ENCODE measurements at places on chromosomes 5 and 9. TPM values are rescaled to one million over a fixed set of nuclear protein-coding genes. Genes with fewer than 3 reads are reported as not detected.

- DNase-seq, result no peak
Observed at GRCh38 chr5:89236900-89237299, 353.9 kb upstream of the MEF2C start.

DNA sequence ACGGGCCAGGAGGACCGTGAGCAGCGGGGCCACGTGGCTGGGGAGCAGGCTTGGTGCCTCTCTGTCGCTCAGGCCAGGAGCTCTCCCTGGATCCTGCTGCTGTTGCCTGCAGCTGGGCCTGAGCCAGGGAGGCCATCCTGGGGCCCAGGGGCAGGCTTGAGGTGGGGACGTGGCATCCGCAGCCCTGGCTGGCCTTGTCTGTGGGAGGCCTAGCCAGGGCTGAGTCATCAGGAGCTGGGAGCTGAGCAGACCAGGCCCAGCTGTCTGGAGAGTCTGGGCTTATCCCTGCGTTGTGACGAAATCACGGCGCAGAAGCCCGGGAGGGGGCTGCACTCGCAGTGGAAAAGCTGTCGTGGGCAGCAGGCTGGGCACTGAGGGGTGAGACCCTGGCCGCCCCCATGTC is 138.8 kb upstream of the COL5A1 start:
- DNase-seq, result peak; percentile 97

- no peak for DNase-seq
Observed at GRCh38 chr5:16707869-16708192, 91.0 kb upstream of the RETREG1 start.

DNA sequence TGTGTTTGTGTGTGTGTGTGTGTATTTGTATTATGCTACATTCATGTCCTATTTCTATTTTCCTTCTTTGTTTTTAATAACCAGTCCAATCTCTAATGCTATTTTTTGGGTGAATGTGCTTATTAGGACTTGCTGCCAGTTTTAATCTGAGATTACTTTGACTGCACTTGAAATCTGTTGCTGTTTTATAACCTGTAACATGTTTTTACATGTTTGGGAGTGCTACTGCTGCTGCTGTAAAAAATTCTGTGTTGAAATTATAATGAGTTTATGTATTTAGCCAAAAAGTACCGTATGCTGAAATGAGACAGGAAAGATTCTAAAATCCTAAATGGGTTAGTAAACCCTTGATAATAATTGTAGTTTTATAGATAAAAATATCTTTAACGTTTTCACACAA is 104.7 kb upstream of the SSBP2 start:
- DNase-seq, result no peak

- no peak for DNase-seq
Observed at GRCh38 chr5:67363963-67364362, 167.4 kb upstream of the CD180 start.

The AQP3 gene
- not detected for total RNA-seq

- DNase-seq, result no peak
Observed at GRCh38 chr5:21831145-21831787, 1021.9 kb downstream of the CDH12 start.

- no peak for DNase-seq
Observed at GRCh38 chr5:57671371-57671770, 188.8 kb upstream of the ACTBL2 start.

- no peak for DNase-seq
Observed at GRCh38 chr9:12760758-12761157, 14.1 kb upstream of the LURAP1L start.

DNA sequence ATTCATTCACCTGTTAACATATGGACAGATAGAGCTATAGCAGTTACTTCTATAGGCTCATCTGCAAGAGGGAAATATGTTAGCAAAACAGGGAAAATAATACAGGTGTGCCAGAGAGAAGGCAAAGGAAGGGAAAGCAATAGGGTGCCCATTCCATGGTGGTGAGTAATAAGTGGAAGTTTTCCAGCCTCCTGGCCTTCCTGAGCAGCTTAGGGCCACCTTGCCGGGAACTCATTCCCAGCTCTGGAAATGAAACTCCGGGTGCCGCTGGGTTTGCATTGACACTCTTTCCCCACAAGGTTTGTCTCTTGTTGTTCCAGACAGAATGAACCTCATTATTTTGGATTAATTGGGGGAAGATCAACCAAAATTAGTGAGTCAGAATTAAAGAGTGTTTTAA is 58.4 kb downstream of the SLC1A3 start:
- no peak for DNase-seq

The MAP1B gene
- 195 TPM for total RNA-seq

The NIPAL4 gene
- not detected for total RNA-seq

DNA sequence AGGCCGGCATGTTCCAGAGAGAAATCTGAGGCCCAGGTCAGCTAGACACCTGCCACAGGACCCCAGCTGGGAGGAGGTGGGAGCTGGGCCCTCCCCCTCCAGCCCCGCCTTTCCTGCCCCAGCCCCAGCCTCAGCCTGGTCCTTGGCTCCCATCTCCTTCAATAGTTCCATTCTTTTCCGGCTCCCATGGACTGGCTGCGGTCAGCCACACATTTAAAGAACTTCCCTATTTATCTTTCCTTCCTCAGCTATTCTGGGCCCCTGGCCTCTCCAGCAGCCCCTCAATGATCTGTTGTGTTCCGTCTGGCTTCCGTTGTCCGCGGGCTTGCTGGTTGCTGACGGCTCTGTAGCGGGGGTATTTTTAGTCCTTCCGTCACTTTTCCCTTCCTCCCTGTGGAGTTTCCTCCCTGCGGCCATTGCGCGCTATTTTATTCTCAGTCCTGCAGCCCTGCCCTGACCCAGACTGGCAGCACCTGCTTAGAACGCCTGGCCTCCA is 73.8 kb downstream of the AMBP start:
- DNase-seq, result peak; percentile 23

The PTPN3 gene
- total RNA-seq, result 4.8 TPM

DNA sequence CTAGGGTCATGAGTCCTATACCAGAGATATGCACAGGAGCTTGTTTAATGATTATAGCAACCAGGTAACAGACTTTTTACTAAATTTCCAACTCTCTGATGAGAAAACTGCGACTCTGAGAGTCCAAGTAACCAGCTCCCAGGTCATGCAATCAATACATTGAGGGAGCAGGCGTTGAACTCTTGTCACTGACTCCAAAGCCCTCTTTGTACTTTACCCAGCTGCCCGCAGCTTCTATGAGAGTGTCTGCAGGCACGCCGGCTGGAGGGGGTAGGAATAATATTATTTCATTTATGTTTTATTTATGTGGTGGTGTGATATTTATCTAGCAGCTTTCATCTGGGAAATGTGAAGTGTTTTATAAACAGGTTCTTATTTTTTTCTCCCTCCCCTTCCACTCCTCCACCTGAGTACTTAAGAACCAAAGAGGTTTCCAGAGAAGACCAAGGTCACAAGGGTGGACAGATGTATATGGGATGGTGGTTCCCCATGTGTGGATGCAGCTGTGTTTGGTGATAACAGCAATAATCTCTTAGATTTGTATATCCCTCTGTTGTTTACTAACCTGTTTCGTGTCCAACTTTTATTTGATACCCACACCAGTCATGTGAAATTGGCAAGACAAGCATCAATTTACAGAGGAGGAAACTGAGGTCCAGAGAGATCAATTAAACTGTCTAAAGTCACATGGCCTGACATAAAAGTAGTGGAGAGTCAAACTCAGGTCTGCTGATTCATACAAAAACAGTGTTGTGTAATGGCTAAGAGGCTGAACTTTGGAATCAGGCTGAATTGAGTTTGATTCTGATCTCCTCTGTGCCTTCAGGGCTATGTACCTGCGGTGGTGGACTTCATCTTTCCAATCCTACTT is 140.2 kb upstream of the TRIM32 start:
- DNase-seq, result no peak

GRCh38 chr5:9358961-9359685 is 186.8 kb downstream of the SEMA5A start:
- peak; percentile 87 for DNase-seq

The SHB gene
- total RNA-seq, result 12.1 TPM

GRCh38 chr5:55600497-55601203 is 65.9 kb upstream of the PLPP1 start:
- DNase-seq, result no peak

The FBP2 gene
- total RNA-seq, result not detected

The SLC23A1 gene
- not detected for total RNA-seq

DNA sequence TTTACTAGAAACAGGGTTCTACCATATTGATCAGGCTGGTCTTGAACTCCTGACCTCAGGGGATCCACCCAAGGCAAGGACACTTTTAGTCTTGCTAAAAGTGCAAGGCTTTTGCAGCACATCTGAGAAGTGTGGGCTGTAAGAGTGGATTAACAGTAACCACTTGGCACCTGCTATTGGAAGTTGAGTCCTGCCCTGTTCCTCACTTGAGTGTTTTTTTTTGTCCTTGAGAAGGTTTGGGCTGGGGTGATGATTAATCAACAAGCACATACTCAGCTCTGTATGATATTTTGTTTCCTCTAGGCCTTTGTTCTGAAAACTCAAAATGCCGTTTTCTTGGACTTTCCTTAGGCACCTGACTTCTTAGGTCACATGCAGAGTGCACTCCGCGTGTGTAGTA is 37.4 kb downstream of the SNX30 start:
- DNase-seq, result no peak

DNA sequence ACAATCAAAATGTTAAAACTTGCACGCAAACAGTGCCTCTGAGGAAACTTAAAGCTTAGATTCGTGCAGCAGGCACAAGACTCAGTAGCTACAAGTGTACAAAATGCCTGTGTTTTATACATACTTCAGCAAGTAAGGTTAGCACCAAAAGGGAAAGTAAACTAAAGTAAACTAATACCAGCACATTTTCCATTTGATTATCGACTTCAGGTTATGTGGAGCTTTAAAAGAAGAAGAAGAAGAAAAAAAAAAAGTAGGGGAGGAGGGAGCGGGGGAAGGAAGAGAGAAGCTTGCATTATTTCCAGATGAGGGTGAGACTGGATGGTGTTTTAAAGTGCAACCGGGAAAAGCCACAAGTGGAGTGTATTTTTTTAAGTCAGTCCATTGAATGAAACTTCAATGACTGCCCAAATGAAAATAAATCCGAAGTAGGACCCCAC is 596 bp upstream of the ADAMTS6 start:
- no peak for DNase-seq

The PKD2L2 gene
- not detected for total RNA-seq

The PFN3 gene
- not detected for total RNA-seq

The MTMR12 gene
- total RNA-seq, result 5.4 TPM

GRCh38 chr5:151146061-151146460 is 11.5 kb downstream of the ANXA6 start:
- DNase-seq, result no peak

The CDKN2B gene
- total RNA-seq, result 22.3 TPM

DNA sequence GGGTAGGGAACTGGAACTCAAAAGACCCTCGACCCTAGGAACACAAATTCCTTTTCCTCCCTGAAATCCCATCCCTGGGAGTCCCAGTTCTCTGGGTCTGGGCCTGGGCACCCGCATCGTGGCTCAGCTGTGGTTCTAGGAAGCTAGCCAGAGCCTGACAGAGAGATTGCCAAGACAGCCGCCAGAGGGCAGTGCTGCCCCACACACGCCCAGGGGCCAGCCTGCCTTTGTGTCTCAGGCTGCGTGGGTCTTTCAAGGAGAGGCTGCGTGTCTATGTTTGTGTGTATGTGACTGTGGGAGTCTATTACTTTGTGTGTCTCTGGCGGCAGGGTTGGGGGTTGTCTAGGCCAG is 32.0 kb upstream of the TTLL11 start:
- DNase-seq, result peak; percentile 66

DNA sequence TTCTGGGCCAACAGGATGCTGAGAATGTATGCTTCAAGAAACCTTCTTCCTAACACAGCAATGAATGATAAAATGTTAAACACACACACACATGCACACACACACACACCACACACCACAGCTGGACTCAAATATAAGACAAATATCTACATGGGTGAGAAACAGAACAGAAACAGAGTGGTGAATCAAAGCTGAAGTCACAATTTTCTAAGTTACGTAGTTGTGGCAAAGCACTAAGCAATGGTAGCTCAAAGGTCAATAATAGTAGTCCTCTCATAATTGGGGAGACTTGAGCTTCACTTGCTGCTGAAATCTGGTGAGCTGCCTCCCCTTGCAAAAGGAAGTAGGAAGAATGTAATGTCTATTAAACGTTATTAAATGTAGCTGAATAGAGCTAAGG is 33.7 kb upstream of the ITGA1 start:
- no peak for DNase-seq

GRCh38 chr5:151872701-151873100 is 52.0 kb downstream of the GLRA1 start:
- DNase-seq, result no peak

- no peak for DNase-seq
Observed at GRCh38 chr5:19874811-19875210, 113.2 kb downstream of the CDH18 start.

DNA sequence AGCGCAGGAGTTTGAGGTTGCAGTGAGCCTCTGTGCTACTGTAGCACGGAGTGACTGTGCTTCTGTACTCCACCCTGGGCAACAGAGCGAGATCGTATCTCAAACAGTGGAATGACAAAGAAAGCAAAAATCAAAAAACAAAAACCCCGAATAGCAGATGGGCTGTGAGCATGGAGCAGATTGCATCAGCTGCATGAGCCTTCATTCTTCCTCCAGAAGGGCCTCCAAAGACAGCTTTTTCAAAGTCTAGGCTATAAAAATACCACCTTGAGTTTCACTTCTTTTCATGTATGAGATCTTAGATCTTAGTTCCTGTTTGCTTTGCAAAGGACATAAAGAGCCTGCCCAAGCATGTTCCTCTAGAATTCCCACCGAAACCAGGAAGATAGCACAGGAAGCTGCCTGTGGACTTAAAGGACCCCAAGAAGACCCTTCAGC is 15.0 kb upstream of the HSPB3 start:
- DNase-seq, result no peak

GRCh38 chr9:3435732-3436131 is 90.1 kb downstream of the RFX3 start:
- no peak for DNase-seq
